Stimulated activated CD4-positive, alpha-beta T cell treated with anti-CD3 and anti-CD28 coated beads, Interleukin-1b, Interleukin-23, amount 100 ng/mL, for 24 hours (primary cell): ENCODE measurements at places on chromosomes 4 and X.

DNA sequence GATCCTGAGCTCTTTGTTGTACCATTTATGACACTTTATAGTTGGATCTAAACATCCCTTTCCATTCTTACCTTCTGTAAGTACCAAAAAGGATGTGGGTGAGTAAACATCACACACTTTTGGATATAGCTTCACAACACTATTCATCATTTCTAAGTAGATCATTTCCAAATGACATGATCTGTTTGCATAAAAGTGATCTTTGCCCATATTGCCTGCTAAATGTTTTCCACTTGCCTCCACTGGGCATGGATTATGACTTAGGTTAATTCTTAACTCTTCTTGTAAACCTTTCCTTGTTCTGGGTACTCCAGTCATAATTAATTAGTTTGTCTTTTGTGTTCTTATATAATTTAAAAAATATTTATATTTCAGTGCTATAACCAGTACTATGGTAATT is 244.9 kb upstream of the AGA start:
- DNase-seq: no peak

DNA sequence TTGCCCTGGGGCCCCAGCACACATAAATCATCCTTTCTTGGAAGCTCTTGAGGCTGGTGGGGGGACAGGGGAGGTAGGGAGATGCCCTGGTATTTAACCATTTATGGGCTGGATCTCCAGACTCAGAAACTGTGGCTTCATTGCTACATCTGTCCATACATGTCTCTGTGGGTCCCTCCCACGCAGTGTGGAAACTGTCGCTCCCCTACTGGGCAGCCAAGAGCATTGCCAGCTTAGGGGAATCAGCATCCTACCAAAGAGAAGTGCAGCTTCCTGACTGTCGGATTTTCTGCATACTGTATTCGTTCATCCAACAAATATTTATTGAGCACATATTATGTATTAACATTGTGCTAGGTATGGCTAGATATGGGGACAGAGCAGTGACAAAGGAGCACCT is 3.7 kb downstream of the GRIPAP1 start:
- DNase-seq: no peak

DNA sequence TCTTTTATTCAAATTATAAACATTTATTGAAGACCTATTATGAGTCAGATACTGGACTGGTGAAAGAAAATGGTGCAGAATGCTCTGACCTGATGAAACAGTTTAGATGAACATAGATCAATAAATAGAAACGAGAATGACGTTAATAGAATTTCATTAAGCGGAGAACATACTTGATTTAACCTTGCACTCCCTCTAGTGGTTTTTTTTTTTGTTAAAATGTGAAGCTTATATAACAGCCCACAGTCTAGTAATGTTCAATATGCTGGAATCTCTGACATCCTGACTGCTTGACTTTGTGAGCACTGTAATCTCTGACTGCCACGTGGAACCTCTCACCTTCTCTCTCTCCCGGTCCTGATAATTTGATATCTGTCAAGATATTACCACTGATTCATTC is 32.3 kb downstream of the HDAC8 start:
- no peak for DNase-seq

GRCh38 chr4:11011249-11011648 is 326.7 kb upstream of the CLNK start:
- DNase-seq: no peak

DNA sequence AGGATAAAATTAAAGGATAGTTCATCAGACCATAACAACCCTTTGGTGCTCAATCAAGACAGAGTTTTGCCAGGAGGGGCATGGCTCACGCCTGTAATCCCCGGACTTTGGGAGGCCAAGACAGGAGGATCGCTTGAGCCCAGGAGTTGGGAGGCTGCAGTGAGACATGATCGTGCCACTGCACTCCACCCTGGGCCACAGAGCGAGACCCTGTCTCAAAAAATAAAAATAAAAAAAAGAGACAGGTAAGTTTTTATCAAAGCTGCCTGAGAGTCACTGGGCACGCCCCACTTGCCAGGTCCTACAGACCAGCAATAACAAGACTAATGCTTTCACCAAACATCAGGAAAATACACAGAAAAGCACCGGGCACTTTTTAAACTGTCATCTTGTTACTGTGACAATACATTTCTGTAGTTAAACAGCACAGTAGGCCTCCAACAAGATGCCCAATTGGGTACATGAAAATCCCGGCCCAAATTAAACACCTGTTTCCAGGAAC is 765 bp downstream of the CFAP97 start:
- no peak for DNase-seq

DNA sequence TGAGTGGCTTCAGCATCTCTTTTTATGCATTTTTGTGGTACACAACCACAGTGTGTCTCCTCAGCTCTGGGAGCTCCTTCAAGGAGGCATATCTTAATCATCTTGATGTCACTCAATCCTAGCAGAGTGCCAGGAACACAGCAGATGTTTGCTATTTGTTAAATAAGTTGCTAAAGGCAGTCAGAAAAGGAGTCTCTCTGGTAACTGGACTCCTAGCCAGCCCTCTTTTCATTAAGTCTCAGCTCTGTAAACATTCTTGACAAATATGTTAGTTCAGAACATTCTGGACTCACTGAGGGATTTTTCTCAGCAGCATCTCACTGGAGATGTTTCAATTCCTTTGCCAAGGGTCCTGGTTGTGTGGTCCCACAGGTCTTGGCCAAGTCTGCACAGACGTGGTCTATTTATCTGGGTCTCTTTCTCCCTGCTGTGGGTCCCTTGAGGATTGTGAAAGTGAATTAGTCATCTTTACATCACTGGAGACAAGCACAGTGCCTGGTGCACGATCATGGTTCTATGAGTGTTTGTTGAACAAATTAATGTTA is 20.3 kb upstream of the FAM9C start:
- DNase-seq: no peak

DNA sequence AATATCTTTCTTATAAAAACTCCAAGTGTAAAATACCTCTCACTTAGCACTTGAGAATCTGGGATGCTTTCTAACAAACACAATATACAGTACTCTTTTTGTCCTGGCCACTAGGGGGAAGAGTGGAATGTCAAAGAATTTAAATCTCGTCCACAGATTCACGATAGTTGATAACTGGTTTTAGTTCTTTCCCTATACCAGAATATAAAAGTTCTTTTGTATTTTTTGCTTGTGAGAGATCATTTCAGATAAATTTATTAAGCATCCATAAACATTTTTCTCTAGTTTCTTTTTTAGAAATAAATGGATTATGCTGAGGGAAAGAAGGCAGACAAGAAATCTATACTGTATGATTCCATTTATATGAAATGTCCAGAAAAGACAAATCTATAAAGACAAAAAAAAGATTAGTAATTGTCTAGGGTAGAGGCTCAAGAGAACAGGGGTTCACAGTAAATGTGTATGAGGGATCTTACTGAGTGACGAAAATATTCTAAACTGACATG is 50.4 kb downstream of the MGARP start:
- DNase-seq: no peak

DNA sequence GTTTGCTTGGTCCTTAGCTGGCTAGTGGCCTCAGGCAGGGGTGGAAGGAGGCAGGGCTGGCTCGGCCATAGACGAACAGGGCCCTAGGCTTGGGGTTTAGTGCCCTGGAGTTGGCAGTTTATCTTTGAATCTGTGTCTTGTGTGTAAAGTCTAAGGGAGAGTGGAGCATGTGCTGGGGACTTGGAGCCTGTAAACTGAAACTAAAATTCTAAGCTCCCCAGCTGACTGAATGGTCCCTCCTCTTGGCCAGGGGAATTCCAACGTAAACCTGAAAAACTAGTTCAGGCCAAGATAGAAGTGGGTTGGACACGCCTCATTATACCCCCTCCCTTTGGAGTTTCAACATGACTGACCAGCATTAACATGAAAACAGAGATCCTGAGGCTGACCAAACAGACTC is 46.1 kb upstream of the GPR78 start:
- DNase-seq: no peak

- no peak for DNase-seq
Observed at GRCh38 chr4:116585246-116585645, 500.1 kb downstream of the TRAM1L1 start.

DNA sequence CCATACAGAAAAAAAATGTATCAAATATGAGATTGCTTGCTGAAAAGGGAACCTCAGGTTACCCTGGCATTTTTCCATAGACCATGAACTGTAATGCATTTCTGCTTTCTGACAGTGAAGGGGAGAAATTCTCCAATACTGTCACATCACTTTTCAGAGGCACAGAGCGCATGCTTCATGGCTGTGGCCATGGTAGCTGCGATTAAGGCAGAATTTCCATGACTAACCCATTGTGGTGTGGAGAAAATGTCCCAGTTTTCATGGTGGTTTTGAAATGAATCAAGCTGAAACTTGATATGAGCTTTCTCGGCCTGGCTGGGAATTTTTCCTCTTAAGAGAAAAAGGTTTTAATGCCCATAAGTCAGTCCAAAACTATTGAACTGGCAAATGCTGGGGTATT is 39.5 kb upstream of the MAP3K15 start:
- no peak for DNase-seq

DNA sequence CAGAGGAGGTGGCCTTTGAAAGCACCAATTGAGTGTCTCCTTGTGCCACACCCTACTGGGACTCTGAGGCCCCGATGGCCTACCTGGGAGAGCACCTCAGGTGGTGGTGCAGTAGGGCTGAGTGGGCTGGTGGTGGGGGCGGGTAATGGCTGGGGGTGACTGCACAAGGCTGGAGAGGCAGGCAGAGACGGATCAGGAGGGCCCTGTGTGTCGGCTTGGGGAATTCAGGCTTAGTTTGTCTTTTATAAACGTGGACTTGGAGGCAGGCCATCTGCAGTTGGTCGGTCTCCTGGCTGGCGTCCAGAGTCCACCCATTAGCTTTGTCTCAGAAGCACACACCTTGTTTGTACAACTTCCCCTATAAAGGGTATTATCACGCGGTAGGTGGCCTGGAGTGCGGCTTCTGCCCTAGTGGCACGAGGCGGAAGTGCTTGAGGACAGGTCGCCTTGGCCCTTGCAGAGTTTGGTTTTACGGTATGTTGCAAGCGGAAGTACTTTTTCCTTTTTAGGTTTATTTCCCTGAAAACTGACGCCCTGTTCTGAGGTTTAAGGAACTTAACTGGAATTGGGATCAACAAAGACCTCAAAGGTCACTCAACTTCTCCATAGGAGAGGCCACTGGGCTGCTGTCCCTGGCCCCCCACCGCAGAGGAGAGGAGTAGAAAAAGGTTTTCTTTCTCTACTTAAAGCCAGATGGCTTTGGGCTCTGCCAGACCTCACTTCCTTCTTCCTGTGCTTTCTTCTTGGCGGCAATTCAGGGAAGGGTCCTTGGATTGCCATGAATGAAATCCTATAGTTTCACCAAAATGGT is 8.0 kb downstream of the TBC1D14 start:
- no peak for DNase-seq

- DNase-seq: no peak
Observed at GRCh38 chr4:15717086-15717485, 14.2 kb downstream of the BST1 start.

DNA sequence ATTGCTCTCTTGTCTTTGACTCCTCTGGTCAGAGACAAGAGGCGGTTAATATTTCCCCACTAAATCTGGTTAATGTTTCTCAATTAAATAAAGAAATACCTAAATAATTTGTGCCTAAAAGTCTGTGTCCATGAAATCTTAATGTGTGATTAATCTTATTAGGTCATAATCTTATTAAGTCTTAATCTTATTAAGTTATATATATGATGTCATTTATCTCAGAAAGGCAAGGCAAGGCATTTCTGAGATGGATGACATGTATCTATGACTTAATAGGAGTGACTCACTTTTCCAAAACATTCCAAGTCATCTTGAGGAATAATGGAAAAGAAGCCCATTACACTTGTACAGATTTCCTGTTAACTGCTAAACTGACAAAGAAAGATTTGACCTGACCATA is 74.7 kb downstream of the TRAM1L1 start:
- DNase-seq: no peak

DNA sequence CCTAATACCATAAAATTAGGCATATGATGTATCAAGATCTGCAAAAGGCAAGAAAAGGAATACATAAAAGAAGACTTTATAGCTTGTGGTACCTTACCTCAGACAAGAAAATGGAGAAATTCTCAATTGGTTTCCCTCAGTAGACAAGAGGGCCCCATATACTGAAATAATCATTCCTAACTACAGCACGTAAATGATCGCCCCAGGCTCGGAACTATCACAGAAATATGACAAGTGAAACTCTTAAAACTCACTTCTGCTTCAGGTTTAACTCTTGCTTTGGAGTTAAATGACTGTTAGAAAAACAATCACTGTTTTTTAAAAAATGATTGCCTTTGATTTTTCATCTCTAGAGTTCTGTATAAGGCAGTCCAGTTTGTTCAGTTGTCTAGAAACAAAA is 38.6 kb upstream of the NAP1L5 start:
- no peak for DNase-seq

GRCh38 chr4:39770005-39770404 is 72.1 kb downstream of the UBE2K start:
- DNase-seq: no peak

DNA sequence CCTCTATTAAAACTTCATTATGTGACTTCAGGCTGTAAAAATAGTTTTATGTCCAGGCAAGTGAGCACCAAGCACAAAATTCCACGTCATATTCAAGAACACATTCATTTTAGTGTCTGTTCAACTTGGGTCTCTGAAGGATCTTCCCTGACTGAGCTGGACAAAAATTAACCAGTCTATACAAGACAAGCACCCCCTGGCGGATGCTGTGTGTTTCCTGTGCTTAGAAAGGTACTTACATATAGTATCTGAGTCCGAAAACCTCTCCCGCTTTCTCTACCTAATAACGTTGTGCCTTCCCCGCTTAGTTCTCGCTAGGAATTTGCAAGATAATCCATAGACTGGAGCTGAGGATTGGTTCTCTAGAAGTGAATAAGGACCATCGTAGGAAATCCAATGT is 2214.5 kb upstream of the TENM3 start:
- no peak for DNase-seq

GRCh38 chrX:51893931-51894696 is 691 bp downstream of the MAGED1 start:
- no peak for DNase-seq

GRCh38 chrX:153603131-153603656 is 4.3 kb upstream of the CCNQ start:
- DNase-seq: no peak

GRCh38 chrX:40062525-40063155 is 35.1 kb downstream of the BCOR start:
- DNase-seq: no peak

- DNase-seq: no peak
Observed at GRCh38 chr4:106104276-106104675, 209.0 kb downstream of the NPNT start.

- no peak for DNase-seq
Observed at GRCh38 chr4:107546638-107547037, 173.4 kb downstream of the PAPSS1 start.
